ENCODE measurements at places on chromosomes 12 and 14.

GRCh38 chr12:102953221-102953620, 4.3 kb upstream of the ASCL1 start:
- DNase-seq = no peak

- DNase-seq = no peak
Measured at GRCh38 chr12:121523741-121524140, 57.1 kb downstream of the KDM2B start.

DNA sequence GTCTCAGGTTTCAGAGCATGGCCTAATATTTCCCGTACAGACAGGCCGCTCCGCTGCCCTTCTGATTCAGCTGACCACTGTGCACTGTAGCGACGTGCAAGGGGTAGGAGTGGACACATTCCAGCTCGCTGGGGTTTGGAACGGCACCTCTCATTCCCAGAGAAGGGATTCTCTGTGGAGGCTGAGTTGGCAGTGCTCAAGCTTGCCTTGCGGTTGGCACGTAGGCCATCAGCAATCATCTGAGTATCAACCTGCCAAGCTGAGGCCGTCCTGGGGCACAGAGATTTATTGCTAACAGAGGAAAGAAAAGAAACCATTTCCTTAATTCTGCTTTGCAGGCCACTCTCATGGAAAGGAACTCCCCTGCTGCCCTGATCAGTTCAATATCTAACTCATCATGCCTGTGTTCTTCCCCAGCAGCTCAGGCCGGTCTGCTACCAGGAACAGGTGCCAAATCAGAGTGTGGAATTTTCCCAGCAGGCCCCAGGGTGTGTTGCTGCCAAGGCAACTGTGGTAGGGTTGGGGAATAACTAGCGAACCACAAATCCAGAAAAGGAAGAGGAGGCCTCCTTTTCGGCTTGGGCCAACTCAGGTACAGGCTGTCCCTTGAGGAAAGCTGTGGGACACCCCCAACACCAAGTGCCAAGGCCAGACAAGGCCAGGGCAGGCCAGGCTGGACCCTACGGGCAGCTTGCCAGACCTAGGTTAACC, 92.5 kb downstream of the SSPN start:
- no peak for DNase-seq

DNA sequence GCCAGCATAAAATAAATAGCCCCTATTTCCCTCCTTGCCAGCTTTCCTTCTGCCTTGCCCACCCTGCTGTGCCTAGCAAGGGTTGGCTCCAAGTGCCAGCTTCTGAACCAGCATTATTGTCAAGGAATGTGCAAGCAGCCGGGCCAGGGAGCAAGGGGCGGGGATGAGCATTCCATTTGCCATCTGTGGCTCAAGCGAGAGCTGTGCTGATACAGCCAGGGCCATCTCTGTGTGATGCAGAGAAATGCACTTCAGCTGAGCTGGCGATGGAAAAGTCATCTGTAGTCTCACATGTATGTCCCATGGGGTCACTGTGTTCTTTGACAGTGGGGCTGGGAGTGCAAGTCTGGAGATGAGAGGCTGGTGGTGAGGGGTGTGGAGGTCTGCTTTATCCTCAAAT, 137.3 kb downstream of the SUDS3 start:
- DNase-seq = no peak

DNA sequence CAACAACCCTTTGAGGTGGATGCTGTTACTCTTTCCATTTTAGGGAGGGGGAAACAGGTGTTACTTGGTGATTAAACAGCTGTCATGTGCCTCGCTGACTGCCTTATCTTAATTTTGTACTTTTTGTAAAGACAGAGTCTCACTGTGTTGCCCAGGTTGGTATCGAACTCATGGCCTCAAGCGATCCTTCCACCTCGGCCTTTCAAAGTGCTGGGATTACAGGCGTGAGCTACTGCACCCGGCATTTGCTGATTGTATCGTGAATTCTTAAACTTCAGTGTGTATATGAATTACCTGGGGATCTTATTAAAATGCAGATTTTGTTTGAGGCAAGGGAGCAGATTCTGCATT, 659 bp downstream of the PSMD9 start:
- DNase-seq = no peak

DNA sequence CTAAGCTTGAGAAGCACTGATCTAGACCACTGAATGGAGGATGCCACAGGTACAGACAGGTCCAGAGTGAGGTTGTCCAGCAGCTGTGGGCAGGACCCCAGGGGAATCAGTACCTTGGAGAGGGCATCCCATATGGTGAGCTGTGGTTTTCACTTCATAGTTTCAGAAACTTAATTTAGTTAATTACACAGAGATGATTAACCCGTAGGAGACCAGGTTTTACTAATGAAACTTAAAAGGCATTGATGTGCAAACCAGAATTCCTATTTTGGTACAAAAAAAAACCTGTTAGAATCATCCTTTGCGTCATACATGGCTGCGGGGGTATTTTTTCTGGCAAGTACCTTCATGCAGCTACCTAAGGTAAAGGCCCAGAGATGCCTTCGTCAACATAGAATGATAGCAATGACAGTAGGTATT, 159.3 kb downstream of the DACT1 start:
- DNase-seq = no peak

GRCh38 chr14:22606380-22606779, 8.3 kb downstream of the ABHD4 start:
- no peak for DNase-seq

- DNase-seq = no peak
Measured at GRCh38 chr14:63045234-63045611, at the start of gene KCNH5. Gene KCNH5, minus strand, starts transcription at chr14:63045458. Its CDS starts 272 bp downstream, at chr14:63045186.

DNA sequence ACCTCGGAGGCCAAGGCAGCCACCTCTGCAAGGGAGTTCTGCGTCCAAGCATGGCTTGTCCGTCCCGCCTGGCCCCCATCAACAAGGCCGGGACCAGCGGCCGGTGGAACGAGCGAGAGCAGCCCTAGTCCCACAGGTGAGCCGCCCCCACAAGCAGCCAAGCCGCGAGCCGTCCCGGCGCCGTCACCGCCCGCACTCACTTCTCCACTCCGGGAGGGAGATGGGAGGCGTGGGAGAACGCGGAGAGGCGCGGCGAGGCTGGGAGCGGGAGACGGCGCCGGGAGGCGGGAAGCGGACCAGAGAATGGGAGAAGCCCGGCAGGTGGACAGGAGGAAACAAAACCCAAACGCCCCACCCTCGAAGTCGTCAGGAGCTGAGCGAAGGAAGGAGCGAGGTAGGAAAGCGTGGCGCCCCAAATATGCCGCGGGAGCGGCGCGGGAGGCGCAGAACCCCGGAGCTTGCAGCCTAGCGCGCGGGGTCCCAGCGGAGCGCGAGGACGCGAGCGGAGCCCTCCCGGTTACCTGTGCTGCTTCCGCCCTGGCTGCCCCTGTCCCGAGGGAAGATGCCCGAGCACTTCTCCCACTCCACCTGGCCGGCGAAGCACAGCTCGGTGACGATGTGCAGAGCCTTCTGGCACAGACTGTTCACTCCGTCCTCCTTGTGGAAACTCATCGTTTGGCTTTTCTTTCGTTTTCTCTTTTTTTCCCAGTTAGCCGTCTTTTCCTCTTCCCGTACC, 600 bp downstream of the SYT10 start:
- no peak for DNase-seq

GRCh38 chr12:101238800-101239329, 28.8 kb upstream of the SLC5A8 start:
- DNase-seq = no peak

DNA sequence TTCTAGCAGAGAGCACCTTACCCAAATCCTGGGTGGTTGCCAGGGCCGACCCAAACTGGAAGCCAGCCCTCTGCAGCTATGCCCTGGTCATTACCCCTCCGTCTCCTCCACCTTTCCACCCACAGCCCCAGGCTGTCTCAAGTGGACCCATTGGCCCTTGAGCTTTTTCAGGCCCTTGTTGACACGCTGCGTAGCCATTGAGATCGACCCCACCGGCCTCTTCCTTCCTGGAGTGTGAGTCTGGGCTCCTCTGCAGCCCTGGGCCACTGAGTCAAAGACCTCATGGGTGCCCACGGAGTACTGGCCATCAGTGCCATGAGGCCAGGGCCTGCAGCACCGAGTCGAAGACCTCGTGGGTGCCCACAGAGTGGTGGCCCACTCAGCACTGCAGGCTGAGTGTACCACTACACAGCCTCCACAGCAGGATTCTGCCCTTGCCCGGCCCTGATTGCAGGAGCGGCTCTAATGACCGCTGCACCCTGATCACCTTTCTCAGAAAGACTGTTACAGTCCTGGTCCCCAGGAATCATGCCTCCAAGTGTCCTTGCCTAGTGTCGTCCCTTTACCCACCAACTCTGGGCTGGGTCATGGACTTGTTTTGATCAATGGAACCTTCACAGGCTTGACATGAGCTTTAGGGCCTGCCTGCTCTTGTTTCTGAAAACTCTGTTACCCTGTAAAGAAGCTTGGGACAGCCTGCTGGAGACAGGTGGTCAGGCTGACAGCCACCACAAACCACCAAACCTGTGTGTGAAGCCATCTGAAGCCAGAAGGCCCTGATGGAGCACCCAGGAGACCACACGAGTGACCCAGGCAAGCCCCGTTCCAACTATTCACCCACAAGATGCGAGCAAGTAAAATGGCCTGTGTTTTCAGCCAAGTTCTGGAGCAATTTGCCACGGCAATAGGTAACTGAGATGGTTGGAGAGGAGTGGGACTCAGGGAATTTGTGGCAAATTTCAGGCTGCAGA, 39.6 kb upstream of the TRAF3 start:
- no peak for DNase-seq

GRCh38 chr14:38389681-38390080, 133.8 kb upstream of the CLEC14A start:
- no peak for DNase-seq

DNA sequence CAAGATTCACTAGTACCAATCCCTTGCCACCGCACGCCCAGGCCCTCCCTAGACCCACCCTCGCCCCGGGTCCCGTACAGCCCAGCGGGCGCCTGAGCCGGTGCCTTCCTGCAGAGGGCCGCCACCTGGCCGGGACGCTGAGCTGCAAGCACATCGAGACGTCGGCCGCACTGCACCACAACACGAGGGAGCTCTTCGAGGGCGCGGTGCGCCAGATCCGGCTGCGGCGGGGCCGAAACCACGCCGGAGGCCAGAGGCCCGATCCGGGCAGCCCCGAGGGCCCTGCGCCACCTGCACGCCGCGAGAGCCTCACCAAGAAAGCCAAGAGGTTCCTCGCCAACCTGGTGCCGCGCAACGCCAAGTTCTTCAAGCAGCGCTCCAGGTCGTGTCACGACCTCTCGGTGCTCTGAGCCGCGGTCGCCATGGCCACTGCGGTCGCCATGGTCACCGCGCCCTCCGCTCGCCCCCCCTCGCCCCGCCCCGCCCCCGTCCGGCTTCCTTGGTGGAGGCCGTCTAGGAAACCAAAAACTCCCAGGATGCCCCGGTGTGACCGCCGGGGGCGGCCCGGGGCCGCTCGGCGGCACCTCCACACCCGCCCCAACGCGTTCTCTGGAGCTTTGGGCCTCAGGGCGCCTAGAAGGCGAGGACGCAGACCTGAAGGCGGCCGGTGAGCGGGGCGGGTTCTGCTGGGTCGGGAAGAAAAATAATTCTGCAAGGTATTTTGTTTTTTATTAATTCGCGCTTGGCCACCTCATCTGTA, 3.7 kb downstream of the REM2 start:
- DNase-seq = peak; percentile 62

DNA sequence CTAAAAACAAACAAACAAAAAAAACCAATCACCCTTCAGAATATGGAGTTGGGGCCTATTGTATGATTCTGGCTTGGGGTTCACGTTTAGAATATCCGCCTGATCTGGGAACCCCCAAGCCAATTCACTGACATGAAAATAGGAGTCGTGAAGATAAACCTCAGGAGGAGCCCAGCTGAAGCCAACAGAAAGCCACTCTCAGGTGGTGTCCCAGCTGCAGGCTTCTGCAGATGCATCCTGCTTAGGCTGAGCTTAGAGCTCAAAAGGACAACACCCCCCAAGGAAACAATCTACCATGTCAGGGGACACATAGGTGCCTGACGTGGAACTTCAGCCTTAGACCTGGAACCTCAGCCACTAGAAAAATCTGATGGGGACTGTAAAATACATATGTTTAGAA, 51.9 kb downstream of the SYNE3 start:
- no peak for DNase-seq

- DNase-seq = no peak
Measured at GRCh38 chr12:11763760-11764520, 114.5 kb downstream of the ETV6 start.

DNA sequence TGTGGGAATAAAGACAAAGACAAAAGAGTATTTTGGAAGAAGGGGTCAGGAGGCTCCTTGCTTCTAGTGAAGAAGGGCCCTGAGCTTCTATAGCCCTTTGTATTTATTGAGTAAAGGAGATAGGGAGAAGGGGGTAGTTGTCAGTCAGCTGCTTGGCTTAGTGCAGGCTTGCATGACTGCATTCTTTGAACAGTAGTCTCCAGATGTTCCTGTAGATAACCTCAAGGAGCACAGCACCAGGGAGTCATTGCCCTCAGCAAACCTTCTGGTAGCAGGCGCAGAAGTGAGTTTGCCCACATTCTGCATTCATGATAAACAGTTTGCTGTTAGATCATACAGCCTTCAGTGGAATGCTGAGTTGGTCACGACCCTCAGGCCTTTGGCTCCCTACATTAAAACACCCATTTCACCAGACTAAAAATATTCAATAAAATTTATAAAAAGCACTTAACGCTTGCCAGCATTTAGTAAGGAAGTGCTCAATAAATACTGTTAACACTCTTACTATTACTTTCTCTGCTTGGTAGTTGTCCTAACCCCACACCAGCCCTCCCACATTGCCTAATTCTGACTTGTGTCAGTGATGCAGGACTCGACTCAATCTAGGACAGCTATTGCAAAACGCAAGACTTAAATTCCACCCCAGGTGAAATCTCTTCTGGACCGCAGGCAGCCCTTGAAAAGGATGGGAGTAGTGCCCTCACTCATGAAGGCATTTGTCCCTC, 3.0 kb upstream of the DHRS4 start:
- no peak for DNase-seq

GRCh38 chr14:68216957-68217356, 397.4 kb downstream of the RAD51B start:
- no peak for DNase-seq

DNA sequence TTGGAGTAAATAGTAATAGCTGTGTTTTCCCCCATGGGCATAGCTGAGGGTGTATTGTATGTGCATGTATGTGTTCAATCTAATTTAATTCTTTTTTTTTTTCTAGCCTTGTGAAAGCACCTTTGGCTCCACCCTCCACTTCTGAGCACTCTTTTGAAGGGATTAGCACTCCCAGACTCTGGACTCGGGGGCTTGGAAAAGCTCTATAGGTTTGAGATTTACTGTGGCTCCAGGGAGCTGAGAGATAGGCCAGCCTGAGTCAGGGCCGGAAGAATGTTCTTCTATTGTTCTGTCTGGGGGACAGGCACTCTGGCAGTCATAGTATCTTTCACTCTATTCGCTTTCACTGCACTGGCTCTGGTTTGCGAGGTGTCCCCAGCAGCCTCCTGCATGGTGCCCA, 540.0 kb upstream of the TBX3 start:
- DNase-seq = no peak

DNA sequence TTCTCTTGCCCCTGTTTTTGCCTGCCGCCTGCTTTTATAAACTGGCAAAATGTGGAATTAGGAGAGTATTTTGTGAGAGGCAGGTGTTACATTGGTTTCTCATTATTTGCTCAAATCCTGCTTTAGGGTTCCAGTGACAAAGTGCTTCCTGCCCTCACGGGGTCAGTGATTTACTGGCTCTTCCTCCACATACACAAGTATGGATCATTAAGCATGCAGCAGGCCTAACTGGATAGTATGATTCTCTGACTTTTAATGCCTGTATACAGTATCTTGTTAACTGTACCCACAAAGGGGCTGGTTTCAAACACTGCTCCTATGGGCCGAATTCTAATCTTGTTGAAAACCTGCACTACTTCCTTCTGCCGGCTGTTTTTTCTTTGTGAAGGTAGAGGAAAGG, 63.2 kb downstream of the PTCSC3 start:
- no peak for DNase-seq

All from stimulated activated CD4-positive, alpha-beta T cell treated with anti-CD3 and anti-CD28 coated beads, Interleukin-12 subunit alpha, Interleukin-12 subunit beta, amount 100 ng/mL, for 4 hours (primary cell).